Activated CD4-positive, alpha-beta T cell treated with anti-CD3 and anti-CD28 coated beads, Interleukin-2, amount 10 ng/mL, durations not matched to agents 24 days and 14 days (primary cell): ENCODE measurements at places on chromosomes 13 and 19. TPM values are rescaled to one million over a fixed set of nuclear protein-coding genes. Genes with fewer than 3 reads are reported as not detected.

The NMRK2 gene
- total RNA-seq, result not detected in 2 replicates

The THSD8 gene
- 26.8 and 32.7 TPM in 2 replicates for total RNA-seq

The TGFBR3L gene
- total RNA-seq, result 5.3 and 8.5 TPM in 2 replicates

The HSPB6 gene
- total RNA-seq, result 0.42 TPM in 1 of 2 replicates, not detected in the other

The ANKRD10 gene
- total RNA-seq, result 145 and 147 TPM in 2 replicates

DNA sequence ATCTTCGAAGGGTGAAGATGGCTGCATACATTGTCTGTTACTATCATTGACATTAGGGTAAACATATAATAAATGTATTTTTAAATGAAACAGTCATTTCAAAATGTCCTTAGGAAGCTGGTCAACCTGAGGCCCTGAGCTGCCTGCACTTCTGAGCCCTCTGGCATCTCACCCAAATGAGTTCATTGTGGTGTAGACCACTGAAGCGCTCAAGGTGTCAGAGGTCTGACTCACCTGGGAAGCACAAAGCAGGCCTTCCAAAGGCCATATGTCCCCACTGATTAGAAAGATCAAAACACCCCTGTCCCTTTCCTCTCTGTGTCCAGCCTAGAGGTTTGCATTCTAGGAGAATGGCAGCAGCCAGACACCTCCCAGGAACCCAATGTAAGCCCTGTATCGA, 59.6 kb downstream of the COL4A2 start:
- no peak overlapping the region for H3K4me3 ChIP-seq
- no peak for DNase-seq
- no peaks in the 10 kb centered on the region for H3K4me1 ChIP-seq
- peaks cover 6% of the 10 kb centered on the region for H3K27me3 ChIP-seq
- H3K36me3 ChIP-seq, result no peaks in the 10 kb centered on the region

DNA sequence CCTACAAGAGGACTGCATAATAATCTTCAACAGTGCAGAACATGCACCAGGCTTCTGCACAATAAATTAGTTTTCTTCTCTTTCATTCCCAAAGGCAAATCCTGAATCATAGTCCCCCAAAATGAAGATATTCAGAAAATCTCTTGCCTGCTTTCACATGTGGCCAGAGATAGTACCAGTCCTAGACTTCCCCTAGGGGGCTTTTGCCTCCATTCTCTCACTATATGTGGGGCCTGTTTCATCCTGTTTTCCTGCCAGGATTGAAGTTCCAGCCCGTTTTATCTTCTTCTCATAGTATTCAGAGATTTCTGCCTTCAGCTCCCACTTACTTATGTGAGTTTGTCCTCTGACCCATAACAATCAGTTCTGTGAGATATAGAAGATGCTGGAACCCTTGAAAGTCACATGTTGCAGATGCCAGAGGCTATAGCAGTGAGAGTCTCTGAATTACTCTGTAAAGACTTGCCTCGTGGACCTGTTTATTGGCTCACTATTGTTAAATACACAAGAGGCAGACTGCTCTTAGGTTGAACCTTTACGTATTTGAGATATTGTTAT, 421.9 kb upstream of the PCDH9 start:
- no peaks in the 10 kb centered on the region for H3K27me3 ChIP-seq
- no peak overlapping the region for H3K4me3 ChIP-seq
- no peak for DNase-seq
- no peak overlapping the region for H3K27ac ChIP-seq
- no peaks in the 10 kb centered on the region for H3K4me1 ChIP-seq
- no peaks in the 10 kb centered on the region for H3K36me3 ChIP-seq

GRCh38 chr13:94233401-94233800, 246.1 kb downstream of the DCT start:
- no peaks in the 10 kb centered on the region for H3K36me3 ChIP-seq
- no peak for DNase-seq
- H3K4me3 ChIP-seq, result no peak overlapping the region
- peaks cover 2% of the 10 kb centered on the region for H3K27me3 ChIP-seq

DNA sequence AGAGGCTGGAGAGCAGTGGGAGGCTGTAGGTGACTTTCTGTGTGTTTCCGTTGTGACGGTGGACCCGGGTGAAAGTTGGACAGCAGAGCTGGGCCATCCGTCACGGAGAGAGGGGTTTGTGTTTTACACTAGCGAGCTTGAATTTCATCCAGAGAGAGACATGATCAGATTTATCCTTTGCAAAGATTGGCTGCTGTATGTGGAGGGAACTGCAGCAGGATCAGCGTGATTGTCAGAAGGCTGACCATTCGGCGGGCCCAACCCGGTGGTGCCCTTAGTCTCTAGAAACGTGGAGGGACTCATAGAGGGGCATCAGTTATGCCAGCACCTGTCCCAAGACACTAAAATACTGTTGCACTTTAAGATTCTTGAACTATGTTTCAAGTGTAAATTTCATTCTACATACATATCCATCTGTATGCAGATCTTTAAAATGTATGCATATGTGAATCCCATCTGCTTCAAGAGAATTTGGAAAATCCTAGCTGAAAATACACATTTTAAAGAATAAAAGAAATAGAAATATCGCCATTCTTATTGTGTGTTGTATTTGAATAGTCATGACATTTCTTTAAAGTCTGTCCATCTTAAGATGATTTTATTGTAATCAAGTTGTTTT, 7.0 kb downstream of the FAM124A start:
- peaks cover 51% of the 10 kb centered on the region for H3K27me3 ChIP-seq
- no peak overlapping the region for H3K27ac ChIP-seq
- peaks cover 6% of the 10 kb centered on the region for H3K4me1 ChIP-seq
- no peak for DNase-seq
- H3K4me3 ChIP-seq, result no peak overlapping the region

DNA sequence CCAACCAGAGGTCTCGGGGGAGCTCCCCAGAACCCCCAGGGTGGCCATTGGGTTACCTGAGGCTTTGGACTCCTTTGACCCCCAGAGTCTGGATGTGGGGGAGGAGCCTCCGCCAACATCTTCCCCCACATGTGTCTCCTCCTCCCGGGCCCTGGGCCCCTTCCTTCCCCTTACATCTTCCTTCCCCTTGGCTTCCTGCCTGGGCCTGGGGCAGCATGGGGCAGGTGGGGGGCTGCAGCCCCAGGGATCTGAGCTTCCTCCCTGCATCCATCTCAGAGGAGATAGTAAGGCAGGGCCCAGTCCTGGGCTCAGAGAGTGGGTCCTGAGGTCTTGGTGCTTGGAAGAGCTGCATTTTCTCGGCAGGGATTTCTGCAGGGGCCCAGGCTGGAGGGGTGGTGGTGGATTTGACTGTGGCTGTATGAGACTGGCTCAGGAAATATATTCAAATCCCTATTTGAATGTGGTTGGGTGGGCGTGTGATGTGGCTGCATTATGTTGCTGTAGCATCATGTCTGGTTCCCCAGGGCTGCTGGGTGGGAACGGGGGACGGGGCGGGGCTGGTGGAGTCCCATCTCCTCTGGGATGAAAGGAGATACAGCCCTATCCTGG, 919 bp downstream of the VAV1 start:
- DNase-seq, result peak; percentile 86
- peaks cover 41% of the 10 kb centered on the region for H3K36me3 ChIP-seq
- H3K4me3 ChIP-seq, result peak overlapping the region; percentile 99
- peaks cover 52% of the 10 kb centered on the region for H3K4me1 ChIP-seq

DNA sequence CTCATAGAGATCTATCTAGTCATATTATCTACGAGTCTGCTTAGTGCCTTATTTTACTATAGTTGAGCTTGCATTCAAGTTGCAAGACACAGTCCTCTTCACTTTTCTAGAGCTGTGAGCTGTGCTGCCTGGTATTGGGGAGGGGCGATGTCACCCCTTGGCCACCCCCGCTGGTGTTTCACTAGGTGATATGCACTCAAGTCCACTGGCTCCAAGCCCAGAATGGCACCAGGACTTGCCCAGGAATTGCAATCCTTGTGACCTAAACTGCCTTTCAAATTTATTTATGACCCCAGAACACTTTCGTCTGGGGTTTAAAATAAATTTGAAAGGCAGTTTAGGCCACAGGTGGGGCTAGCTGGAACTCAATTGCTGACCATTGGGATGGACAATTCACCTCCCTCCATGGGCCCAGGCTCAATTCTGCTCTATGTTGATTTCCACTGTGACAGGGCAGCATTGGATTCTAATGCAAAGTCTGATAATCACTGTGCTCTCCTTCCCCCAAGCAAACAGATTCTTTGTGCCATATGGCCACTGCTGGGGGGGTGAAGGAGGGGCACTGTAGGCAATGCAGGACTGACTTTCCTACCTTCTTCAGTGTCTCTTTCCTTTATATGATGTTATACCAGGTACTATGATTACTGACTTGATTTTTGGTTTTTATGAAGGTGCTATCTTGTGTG, 1244.2 kb upstream of the MIR17HG start:
- H3K27me3 ChIP-seq, result no peaks in the 10 kb centered on the region
- H3K36me3 ChIP-seq, result no peaks in the 10 kb centered on the region
- DNase-seq, result no peak

DNA sequence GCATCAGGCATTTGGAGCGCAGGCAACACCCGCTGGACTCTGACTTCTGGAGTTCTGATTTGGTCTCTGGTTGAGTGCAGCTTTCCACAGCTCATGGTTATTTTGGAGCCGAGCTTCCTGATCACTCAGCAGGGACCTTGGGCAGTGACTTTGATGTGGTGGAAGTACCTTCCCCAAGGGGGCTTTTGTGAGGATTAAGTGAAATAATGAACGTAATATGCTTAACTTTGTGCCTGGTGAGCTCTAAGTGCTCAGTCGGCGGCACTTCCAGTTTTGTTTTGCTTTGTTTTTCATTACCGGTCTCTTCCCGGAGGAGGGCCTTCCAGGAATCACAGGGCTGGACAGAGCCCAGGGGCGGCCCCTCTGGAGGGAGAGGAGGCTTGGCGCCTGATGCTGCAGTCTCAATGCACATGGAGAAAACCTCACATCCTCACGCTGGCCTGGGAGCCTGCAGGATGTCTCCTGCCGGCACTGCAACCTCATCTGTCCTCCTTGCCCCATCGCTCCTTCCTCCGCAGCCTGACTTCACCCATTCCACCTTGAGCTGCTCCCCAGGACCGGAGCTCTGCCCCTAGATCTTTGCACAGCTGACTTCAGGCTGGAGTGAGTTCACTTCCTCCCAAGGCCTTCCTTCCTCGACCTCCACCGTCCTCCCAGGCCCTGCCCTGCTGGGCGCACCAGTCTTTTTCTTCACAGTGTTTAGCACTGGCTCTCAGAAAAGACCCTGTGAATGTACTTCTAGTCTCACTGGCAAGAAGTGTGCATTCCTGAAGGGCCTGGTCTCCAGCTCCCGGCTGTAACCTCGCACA, 1.5 kb downstream of the PLEKHF1 start:
- H3K36me3 ChIP-seq, result peaks cover 28% of the 10 kb centered on the region
- peak overlapping the region; percentile 95 for H3K4me3 ChIP-seq
- H3K27me3 ChIP-seq, result no peaks in the 10 kb centered on the region
- peaks cover 68% of the 10 kb centered on the region for H3K4me1 ChIP-seq
- DNase-seq, result peak; percentile 78
- H3K27ac ChIP-seq, result peak overlapping the region; percentile 94

DNA sequence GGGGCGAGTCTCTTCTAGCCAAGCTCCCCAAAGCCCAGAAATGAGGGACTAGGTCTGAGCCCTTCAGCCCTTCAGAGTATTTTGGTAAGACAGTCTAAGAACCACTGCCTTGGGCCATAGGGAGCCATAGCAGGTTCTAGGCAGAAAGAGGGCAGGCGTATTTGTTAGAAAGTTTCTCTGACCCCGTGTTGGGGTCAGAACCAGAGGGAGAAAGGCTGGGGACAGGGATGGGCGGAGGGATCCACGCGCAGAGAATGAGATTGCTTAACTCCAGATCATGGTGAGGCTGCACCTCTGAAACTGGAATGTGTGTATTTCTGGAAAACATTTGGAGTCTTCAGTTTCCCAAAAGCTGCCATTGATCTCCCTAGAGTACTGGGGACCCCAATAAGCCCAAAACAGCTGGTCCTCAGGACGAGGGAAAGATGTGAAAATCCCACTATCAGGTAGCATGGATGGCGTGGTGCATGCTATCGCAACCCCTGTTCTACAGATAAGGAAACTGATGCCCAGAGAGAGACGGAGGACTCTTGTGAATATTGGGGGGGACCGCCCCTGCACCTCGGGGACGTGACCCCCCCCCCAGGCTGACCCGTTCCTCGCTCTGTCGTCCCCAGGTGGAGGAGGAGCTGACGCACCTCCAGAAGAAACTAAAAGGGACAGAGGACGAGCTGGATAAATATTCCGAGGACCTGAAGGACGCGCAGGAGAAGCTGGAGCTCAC, 703 bp upstream of the TPM4 start:
- no peaks in the 10 kb centered on the region for H3K27me3 ChIP-seq
- DNase-seq, result peak; percentile 70
- peaks cover 60% of the 10 kb centered on the region for H3K4me1 ChIP-seq
- H3K4me3 ChIP-seq, result peak overlapping the region; percentile 79

DNA sequence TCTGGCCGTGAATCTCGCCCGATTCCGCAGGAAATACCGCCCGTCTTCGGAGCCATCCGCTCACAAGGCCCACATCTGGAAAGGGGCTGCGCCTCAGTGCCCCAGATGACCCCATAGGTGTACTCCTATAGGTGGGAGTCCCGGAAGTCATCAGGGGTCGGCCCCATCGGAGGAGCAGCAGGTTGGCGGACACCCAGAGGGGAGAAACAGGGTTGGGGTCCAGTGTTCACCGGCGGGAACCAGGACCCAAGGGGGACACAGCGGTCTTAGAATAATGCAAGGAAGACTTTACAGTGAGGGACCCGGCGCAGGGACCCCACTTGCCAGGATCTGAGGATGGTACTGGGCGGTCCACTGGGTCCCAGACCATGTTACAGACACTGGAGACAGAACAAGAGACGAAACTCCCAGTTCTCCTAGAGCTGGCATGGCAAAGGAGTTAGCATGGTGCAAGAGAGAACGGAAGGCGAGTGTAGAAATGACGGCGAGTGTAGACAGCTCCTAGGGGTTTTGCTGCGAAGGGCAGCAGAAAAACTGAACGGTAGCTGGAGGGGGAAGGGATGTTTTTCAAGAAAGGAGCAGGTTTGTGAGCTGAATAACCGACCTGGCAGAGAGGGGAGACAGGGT, 4.2 kb upstream of the RGL3 start:
- DNase-seq, result no peak
- H3K27ac ChIP-seq, result no peak overlapping the region
- H3K4me3 ChIP-seq, result peak overlapping the region; percentile 82
- H3K27me3 ChIP-seq, result peaks cover 52% of the 10 kb centered on the region
- H3K4me1 ChIP-seq, result peaks cover 33% of the 10 kb centered on the region

- H3K4me3 ChIP-seq, result peak overlapping the region; percentile 49
- peaks cover 14% of the 10 kb centered on the region for H3K4me1 ChIP-seq
- H3K36me3 ChIP-seq, result peaks cover 12% of the 10 kb centered on the region
- no peak overlapping the region for H3K27ac ChIP-seq
- no peaks in the 10 kb centered on the region for H3K27me3 ChIP-seq
- no peak for DNase-seq
Observed at GRCh38 chr19:40445780-40446262, 1.7 kb upstream of the SERTAD3 start.

- no peak overlapping the region for H3K27ac ChIP-seq
- H3K36me3 ChIP-seq, result no peaks in the 10 kb centered on the region
- no peak for DNase-seq
- H3K27me3 ChIP-seq, result peaks cover 26% of the 10 kb centered on the region
- H3K4me3 ChIP-seq, result no peak overlapping the region
- H3K4me1 ChIP-seq, result no peaks in the 10 kb centered on the region
Observed at GRCh38 chr13:25067064-25067463, 28.9 kb upstream of the PABPC3 start.

DNA sequence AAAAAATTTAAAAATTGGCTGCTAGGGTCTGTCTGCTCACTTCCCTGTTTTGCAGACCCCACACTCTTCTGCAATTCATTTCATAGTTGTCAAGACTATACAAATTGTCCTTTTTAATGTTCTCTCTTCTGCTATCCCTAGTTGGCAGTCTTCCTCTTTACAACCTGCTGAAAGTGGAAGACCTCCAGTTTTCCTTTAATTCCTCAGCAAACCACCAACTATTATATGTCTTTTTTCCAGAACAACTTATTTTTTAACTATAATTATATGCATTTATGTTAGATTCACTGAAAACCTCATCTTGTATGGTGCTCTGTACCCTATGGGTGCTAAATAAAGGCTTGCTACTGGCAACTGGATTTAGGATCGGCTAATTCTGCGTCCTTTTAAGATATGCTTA, 1.1 kb upstream of the PHF11 start:
- H3K36me3 ChIP-seq, result peaks cover 36% of the 10 kb centered on the region
- no peak for DNase-seq
- H3K27ac ChIP-seq, result peak overlapping the region; percentile 99
- peaks cover 43% of the 10 kb centered on the region for H3K4me1 ChIP-seq
